ENCODE measurements at places on chromosomes 1 and 21.

DNA sequence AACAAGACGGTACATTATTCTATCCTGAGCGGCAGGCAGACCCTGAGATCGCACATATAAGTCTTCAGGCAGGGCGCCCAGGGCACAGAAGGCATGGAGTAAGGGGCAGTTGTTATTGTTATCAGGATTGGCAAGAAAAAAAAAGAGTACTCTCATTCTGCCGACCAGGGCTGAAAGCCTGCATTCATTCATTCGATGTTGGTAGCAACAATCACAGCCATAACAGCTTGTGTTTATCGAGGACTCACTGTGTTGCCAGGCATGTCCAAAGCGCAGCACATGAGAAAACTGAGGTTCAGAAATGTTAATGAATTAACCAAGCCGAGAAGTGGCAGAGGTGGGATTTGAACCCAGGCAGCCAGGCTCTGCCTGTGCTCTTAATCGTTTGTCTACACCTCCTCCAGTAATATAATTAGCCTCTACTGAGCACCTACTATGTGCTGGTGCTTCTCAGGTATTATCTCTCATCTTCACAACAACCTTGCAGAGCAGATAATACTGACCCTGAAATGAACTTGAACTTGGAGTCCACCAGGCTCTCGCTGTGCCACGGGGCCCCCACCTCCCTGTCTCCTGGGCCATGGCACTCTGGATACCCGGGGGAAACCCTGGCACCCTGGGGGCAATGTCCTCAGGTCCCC lies 56.2 kb downstream of the TAS1R2 start:
- no peak for DNase-seq

DNA sequence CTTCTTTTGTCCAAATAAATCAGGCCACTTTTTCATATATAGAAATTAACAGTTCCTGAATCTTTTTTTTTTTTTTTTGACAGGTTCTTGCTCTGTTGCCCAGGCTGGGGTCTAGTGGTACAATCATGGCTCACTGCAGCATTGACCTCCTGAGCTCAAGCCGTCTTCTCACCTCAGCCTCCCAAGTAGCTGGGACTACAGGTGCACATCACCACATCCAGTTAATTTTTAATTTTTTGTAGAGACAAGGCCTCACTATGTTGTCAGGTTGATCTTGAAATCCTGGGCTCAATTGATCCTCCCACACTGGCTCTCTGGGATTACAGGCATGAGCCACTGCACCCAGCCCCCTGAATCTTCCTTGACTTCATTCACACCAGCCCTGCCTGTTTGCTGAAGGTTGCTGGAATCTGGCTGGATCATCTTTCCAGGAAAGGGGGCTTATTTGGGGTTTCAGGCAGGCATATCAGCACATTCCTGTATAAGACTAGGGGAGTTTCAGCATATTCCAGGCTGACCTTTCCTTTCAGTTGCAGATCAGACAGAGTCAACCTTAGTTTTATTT lies 78.2 kb upstream of the ARHGAP29 start:
- no peak for DNase-seq

- no peak for DNase-seq
Measured at GRCh38 chr1:11062965-11063401, 3.2 kb upstream of the SRM start.

- DNase-seq = no peak
Measured at GRCh38 chr1:226983992-226984364, 43.9 kb downstream of the COQ8A start.

GRCh38 chr1:1603671-1604373 lies 3.9 kb upstream of the FNDC10 start:
- DNase-seq = no peak

DNA sequence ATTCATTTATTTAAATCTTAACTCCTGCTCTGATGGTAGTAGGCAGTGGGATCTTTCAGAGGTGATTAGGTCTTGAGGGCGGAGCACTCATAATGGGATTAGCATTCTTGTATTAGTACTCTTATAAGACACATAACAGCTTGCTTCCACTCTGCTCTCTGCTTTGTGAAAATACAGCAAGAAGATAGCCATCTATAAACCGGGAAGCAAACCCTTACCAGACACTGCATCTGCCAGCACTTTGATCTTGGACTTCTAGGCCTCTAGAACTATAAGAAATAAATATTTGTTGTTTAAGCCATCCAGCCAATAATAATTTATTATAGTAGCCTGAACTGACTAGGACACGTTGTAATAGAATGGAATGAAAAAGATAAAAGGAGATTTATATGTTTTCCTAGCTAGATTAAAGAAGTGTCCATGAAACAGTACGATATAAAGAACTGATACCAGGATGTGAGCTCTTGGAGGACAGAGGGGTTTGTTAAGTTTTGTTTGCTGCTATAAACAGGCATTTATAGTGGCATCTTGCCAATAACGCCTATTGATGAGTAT lies 869.9 kb downstream of the MRPL39 start:
- DNase-seq = no peak

DNA sequence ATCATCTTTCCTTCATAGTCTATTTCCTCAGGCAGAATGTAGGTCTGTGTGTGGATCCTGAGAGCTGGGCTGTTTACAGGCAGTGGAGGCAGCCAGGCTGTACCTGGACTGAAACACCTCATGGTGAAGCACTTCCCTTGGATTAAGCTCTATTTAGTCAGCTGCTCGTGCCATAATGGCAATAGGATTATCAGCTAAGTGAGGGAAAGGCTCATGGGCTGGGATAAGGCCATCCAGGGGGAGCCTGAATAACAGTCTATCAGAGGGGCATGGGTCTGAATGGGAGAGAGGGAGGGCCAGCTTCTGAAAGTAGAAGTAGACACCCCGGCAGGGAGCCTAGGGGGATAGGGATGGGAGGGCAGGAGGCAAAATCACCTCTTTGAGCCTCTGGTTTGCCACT lies 8.3 kb downstream of the RNASEL start:
- no peak for DNase-seq

GRCh38 chr1:30277415-30277814 lies 446.0 kb downstream of the MATN1 start:
- DNase-seq = no peak

DNA sequence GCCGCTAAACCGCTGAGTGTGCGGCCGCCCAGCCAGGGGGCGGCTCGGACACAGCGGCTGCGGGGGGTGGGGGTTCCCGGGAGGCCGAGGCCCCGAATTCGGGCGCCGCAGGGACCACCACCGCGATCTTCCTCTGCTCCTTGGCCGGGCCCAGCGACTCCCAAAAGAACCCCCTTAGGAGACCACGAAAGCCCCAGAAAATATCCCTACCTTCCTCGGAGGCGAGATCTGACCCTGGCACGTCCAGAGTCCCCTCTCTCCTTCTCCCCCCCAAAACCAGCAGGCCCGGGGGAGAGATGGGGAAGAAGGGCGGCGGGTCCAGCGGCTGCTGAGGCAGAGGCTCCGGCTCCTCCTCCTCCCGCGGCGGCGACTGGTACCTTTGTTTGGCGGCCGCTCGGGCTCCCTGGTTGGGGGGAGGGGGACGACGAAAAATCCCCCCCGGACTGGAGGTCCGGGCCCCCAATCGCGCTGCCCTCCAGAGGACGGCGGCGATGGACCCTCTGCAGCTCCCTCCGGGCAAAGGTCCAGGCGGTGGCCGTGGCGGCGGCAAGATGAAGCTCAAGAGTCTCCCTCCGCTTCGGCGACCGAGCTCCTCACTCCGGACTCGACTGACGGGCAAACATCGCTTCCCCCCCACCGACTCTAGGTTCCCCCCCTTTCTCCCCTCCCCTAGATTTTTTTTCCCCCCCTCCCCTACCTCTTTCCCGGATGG lies at the start of gene ARID4B:
Gene ARID4B, minus strand, starts transcription at position 621 of the 712 bp plus-strand sequence. CDS start 1,260 bp downstream, outside the sequence.
- no peak for DNase-seq

DNA sequence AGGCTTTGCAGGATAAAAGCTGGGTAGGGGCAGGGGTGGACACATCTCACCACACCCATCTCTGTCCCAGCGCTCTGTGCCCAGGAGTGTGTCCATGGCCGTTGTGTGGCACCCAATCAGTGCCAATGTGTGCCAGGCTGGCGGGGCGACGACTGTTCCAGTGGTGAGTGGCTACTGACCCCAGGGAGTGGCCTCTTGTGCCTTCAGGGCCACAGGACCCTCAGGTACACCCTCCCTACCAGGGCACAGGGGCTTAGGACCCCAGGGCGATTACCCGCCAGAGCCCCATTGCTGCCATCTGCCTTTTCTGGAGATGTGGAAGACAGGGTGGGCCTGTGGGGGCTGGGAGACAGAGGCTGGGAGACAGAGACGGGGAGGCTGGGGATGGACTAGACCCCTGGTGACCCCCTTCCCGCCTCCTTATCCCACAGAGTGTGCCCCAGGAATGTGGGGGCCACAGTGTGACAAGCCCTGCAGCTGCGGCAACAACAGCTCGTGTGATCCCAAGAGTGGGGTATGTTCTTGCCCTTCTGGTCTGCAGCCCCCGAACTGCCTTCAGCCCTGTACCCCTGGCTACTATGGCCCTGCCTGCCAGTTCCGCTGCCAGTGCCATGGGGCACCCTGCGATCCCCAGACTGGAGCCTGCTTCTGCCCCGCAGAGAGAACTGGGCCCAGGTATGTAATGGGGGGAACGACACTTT lies 12.8 kb downstream of the PEAR1 start:
- DNase-seq = no peak

- DNase-seq = no peak
Measured at GRCh38 chr1:197249324-197249723, 18.7 kb upstream of the CRB1 start.

GRCh38 chr1:74673351-74674111 lies at the start of gene ERICH3:
TSS of gene ERICH3 (minus strand) at chr1:74673792. CDS start at chr1:74673519, 273 bp downstream.
- no peak for DNase-seq

DNA sequence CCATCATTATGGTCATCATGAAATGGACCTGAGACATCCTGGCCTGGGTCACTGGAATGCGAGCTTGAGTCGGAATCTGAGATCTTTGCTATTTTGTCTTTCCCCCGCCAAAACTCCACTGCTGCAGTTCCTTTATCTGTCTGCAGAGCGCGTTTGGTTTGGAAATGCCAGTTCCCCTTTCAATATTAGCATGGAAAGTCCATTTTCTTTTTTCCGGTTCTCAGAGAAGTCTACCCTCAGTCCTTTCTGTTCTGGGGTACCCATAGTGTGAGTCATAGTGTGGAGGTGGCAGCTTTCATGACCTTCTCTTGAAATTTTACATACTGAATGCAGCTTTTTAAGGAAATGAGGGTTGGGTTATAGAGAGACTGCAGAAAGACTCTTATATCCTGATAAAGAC lies 14.6 kb downstream of the CACNA1E start:
- no peak for DNase-seq

GRCh38 chr1:155134880-155135414 lies 705 bp upstream of the SLC50A1 start:
- no peak for DNase-seq

GRCh38 chr1:211630236-211631081 lies 45.0 kb downstream of the NEK2 start:
- DNase-seq = no peak

DNA sequence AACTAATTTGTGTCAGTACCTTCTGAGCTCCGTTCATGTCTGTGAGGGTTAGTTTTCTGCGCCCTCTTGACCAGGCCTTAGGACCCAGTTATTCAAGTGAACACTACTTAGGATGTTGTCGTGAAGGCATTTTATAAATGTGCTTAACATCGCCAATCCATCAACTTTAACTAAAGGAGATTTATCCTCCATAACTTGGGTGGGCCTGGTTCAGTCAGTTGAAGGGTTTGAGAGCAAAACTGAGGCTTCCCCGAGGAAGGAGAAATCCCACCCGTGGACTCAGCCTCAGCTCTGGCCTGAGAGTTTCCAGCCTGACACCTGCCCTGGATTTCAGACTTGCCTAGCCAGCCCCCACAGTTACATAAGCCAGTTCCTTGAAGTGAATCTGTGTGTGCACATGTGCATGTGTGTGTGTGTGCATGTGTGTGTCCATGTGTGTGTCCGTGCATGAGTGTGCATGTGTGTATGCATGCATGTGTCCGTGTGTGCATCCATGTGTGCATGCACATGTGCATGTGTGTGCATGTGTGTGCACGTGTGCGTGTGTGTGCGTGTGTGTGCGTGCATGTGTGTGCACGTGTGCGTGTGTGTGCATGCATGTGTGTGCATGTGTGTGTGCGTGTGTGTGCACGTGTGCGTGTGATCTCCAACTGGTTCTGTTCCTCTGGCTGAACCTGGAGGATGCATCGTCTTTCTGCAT lies 62.1 kb upstream of the PDE9A start:
- DNase-seq = no peak

DNA sequence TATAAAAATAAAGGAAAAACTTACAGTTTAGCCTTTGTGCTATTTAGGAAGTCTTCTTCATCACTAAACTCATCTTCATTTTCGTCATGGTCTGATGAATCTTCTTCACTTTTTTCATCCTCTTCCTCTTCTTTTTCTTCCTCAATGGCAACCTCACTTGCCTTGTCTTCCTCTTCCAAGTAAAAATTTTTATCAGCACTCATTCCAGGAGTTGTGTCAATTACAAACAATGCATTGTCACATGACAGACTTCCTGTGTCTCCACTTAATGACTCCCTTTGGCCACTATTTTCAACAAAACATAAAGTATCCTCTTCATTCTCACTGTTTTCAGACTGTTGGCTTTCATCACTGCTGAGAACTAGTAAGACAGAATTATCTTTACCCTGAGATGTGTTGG lies 2.8 kb downstream of the DNTTIP2 start:
- DNase-seq = no peak

DNA sequence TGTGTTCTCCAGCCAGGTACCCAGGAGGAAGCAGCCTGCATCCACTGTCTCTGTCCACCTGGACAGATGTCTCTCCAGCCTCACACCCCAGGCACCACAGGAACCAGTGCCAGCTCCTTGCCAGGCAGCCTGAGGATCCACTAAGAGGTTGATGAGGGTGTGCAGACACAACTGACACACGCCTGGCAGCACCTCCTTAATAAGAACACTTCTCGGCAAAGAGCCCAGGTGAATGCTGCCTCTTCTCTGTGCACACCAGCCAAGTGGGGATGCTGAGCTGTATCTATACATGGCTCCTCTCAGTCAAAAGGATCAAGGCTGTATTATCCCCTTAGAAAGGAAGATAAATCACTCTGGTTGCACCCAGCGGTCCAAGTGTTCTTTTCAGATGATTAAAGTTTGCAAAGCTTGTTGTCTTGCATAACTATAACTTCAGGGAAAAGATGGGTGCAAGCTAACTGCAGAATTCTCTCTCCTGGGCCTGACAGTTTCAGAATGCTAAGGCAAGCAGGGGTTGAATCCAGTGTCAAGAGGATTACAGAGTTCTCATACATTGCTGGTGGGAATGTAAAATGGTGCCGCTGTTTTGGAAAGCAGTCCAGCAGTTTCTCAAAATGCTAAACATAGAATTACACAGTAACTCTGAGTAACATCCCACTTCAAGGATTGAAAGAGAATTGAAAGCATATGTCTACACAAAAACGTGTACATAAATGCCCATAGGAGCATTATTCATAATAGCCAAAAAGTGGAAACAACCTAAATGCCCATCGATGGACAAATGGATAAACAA lies 3.7 kb upstream of the CAPN8 start:
- DNase-seq = no peak

- DNase-seq = no peak
Measured at GRCh38 chr1:109498161-109498801, 4.4 kb downstream of the CYB561D1 start.

DNA sequence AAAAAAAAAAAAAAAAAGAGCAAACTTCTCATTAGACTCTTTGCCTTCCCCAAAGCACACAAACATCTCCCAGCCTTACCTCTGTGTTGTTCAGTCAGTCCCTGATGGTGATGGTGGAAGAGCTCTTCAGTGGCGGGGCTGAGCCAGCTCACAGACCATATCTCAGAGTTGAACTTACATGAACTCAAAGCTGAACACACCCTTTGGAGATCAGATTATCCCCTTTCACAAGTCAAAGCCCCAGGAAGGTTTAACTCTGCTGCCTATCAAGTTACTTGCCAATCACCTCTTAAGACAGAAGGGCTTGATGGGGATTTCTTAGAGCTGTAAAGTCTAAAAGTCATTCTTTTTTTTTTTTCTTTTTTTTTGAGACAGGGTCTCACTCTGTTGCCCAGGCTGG lies 55.2 kb upstream of the L1TD1 start:
- DNase-seq = no peak
